CD8-positive, alpha-beta T cell (primary cell): ENCODE measurements at places on chromosomes 5 and 9. TPM values are rescaled to one million over a fixed set of nuclear protein-coding genes. Genes with fewer than 3 reads are reported as not detected.

DNA sequence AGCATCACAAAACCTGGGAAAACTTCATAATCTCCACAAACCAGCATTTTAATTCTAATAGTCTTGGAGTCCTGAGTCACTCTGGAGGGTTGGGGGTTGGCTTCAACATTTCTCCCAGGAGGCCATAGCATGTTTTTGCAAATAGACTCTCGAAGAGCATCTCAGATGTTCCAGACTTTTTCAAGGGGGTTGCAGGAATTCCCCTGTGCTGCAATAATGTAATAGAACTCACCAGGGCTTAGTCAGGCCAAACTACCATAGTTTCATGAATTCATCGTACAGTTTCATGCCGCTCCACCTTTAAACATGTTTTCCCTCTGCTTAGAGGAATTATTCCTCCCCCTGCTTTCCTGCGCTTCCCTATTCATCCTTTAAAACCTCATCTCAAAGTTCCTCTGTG is 499.5 kb upstream of the KLF4 start:
- no peak for DNase-seq

DNA sequence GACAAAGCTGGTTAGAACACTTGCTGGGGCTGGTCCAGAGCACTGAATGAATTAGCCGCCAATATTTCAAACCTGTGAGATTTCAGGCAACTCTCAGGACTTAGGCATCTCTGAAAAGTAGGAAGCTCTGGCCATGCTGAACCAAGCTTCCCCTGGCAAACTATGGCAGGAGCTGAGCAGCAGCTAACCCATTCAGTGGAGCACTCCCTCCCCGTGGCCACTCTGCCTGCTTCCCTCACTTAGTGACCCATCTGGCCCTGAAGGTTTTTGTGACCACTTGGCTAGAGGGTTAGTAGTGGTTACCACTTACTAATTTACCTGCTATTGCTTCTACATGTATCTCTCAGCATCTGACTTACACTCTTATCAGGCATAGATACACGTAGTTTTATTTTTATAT is 25.5 kb downstream of the FOXI1 start:
- DNase-seq = no peak

DNA sequence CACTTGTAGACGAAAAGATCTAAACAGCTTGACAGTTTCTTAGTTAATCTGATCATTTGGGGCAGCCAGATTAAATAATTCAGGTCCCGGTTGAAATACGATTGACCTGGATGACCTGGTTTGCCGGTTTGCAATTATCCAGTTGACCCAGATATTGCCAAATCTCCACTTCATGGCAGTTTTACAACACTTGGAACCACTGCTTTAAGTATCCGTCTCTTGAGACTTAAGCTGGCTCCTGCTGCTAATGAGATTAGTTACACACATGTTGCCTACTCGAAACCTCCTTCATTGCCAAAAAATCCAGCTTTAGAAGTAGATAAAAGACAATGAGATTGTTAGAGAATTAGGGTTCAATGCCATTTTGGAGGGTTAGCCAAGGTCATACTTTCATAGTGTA is 136.2 kb upstream of the HAPLN1 start:
- DNase-seq = no peak

DNA sequence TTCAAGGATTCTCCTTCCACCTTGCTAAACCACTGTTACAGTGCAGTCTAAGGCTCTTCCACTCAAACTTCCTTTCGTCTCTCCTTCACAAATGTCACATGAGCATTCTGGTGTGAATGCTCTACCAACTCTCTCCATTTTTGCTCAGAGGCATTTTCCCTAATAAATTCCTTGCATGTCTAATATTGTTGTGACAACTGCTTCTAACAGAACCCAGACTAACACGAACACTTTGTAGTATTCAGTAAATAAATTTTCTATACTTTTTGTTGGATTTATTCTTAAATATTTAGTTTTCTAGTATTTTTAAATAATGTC is 24.0 kb downstream of the RAPGEF6 start:
- no peak for DNase-seq

- no peak for DNase-seq
These were observed 10.3 kb downstream of the TRIM7 start for GRCh38 chr5:181194489-181195248.

The FOXI1 gene
- total RNA-seq = not detected
